Stimulated activated CD8-positive, alpha-beta memory T cell treated with anti-CD3 and anti-CD28 coated beads, Interleukin-12 subunit alpha, Interleukin-12 subunit beta, amount 100 ng/mL, for 1 hour (primary cell): ENCODE measurements at places on chromosomes 2 and 18.

- no peak for DNase-seq
These were observed 5.5 kb downstream of the WDR33 start for GRCh38 chr2:127805491-127805890.

- no peak for DNase-seq
These were observed 326.4 kb downstream of the EIPR1 start for GRCh38 chr2:3051266-3051665.

- DNase-seq: no peak
These were observed 1.8 kb downstream of the LAPTM4A start for GRCh38 chr2:20049637-20050036.

DNA sequence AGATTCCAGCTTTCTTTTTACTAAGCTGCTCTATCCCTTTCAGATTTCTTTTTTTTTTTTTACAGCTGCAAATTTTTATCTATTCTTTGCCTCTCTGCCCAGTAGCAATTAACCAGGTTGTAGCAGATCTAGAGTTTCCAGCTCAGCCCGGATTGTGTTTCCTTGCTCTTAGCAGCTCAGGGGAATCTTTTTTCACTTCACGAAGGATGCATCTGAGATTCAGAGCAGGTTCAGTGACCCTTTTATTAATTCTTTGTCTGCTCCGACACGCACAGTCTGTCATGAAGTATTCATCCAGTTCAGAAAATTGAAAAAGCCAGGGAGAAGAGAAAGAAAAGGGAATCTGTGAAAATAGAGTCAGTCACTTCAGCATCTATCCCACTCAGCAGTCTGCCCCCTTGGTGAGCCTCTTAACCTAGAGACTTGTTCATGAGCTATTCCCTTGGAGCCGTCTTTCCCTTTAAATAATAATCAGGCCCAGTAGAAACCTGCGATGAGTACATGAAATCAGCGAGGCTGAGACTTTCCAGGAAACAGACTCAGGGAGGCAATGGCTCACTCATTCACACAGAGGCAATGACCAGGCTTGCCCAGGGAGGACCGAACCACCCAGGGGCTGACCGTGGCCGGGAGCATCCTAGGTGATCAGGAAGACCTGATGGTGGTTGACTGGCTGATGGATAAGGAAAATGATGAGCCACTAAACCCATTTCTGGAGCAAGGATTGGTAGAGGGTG, 103.4 kb upstream of the ITGA6 start:
- DNase-seq: no peak

DNA sequence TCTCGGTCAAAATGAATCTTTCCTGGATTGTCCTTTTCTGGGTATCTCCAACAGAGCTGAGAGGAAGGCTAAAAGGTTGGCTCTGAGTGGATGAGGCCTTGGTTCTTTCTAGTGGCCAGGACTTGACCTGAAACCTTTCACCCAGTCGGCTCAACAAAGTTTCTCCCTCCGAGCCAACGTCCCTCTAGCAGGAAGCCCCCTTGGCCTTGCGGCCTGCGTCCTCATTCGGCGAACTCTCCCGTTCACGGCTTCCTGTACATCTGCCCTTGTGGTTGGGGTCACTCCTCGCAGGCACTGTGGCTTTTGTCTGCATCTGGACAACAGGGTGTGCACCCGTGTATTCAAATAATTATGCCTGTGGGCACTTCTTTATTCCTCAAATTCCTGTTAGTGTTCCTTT, 9.4 kb upstream of the SIX3 start:
- no peak for DNase-seq
